Suppressor macrophage (primary cell): ENCODE measurements at places on chromosomes 2 and 18.

DNA sequence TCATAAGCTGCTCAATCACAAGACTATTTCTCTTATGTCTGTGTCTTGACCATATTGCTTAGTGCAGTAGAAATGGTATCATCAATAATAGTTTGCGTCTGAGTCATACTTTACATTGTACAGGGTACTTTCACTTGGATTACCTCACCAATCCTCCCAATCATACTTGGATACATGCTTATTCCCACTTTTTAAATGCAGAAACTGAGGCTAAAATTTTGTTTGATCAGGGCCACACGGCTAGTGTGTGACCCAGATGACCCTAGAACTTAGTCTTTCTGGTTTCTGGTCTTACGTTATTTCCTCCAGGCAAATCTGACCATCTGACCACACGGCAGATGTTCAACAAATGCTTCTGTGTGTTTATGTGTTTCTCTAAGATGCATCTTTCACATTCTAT, 23.8 kb upstream of the CCL20 start:
- no peak for DNase-seq

GRCh38 chr2:74039611-74040010, 54.9 kb downstream of the TET3 start:
- no peak for DNase-seq

DNA sequence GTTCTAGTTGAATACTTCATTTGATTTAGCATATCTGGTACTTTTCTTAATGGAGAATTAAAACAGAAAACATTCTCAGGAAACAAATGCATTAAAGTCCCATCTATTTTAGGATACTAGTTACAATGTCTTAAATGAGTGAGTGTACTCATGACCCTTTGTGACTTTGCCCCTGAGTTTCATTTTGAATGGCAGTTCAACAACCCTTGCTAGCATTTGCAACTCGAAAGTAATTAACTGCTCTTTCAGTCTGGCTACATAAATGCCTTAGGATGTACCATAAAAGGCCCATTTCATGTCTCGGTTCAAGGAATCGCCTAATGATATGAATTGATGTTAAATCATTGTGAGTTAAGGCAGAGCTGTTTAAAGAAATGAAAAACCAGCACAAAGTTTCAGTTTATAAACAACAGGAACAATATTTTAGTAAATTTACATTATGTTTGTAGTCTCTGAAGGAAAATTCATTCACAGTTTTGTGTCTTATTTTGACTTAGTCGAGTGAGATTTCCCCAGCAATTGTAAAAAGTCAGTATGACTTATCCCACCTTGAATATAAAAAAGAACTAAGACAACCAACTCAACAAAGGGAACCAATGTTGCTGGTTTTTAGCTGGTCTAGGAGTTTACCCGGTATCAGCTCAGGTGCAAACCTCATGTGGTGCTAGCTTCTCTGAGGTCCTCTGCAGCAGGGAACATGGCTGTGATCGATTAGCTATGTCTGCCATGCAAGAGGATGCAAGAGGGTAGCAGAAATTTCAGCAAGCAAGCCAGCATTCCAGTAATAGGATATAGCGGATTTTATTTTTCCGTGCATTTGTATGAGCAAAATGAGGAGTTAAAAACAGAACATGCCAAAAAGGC, 386.2 kb downstream of the PTPRM start:
- DNase-seq, result no peak

- no peak for DNase-seq
Measured at GRCh38 chr2:186726938-186727337, 33.1 kb downstream of the FAM171B start.

- no peak for DNase-seq
Measured at GRCh38 chr2:39719317-39719716, 53.6 kb downstream of the TMEM178A start.

GRCh38 chr2:153828335-153828734, 43.4 kb upstream of the GALNT13 start:
- no peak for DNase-seq

- no peak for DNase-seq
Measured at GRCh38 chr2:182148344-182148743, 162.7 kb downstream of the PPP1R1C start.
